KG1 (cell line): ENCODE measurements at places on chromosomes 16 and 17.

DNA sequence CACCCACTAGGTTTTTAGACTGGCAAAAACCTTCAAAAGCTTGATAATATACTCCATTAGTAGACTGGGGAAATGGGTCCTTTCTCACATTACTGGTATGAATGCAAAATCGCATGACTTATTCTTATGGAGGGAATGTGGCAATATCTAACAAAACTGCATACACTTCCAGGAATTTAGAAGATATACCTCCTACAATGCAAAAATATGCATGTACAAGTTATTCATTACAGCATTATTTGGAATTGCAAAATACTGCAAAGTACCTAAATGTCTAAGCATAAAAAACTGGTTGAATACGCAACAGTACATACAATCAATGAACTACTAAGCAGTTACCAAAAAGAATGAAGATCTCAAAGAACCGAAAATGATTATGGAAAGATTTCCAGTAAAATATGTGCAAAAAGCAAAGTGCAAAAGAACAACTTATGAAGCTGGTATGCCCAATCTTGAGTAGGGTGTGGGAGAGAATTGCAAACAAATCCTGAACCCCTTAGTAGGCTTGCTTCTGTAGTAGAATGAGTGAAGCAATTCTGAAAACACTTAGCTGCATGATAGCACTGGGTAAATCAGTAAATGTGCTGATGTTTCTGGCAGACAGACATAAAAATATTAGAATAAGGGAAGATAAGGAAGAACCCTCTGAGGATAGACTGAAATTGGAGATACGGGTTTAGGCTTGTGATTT is 180.1 kb downstream of the PARN start:
- no peak for DNase-seq

GRCh38 chr17:82353484-82353883 is 5.6 kb upstream of the TEX19 start:
- no peak for DNase-seq

DNA sequence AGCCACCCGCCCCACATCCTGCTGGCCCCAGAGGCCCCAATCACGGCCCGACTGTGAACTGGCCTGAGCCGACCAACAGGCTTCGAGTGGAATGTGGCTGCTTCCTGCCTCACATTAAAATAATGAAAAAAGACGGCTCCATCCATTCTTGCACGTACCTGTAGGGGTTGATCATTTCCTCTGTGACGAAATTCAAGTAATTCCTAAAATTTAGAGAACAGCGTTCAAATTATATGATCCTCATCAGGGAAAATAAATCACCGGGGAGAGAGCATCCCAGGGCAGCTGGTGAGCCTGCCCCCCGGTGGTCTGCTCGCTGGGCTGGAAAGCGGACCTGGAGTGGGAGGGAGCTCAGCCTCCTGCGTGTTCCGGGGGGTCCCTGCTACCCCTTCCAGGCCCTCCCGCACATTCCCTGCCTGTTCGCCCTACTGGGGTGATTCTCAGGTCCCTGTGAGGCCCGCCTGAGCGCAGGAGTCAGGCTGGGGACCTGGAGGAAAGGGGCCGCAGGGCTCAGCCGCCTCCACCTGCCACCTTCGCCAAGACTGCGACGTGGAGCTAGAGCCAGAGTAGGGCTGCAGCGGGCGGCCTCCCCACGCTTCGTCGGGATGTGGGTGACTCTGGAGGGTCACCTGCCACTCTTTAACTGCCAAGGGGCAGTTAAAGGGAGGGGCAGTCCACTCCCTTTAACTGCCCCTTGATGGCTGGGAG is 28.9 kb downstream of the SLC7A5 start:
- no peak for DNase-seq

DNA sequence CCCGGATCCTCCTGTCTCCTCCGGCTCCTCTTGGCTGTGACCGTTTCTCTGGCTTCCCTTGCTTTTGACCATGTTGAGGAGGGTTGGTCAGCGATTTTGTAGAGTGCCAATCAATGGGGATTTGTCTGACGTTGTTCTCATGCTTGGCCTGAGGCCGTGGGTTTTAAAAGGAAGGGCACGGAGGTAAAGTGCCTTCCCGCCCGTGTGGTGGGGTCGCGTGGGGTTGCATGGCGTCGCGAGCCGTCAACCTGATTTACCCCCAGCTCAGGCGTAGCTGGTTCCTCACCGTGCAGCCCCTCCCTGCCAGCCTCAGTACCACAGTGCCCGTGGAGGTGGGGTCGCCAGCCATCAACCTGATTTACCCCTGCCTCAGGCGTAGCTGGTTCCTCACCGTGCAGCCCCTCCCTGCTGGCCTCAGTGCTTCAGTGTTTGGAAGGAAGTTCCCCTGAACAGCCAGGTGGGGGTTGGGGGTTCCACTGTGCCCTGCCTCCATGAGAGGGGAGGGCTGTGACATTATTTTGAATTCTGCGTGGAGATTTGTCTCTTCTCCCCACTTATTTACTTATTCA is 5.0 kb downstream of the TPSAB1 start:
- peak; percentile 46 for DNase-seq

DNA sequence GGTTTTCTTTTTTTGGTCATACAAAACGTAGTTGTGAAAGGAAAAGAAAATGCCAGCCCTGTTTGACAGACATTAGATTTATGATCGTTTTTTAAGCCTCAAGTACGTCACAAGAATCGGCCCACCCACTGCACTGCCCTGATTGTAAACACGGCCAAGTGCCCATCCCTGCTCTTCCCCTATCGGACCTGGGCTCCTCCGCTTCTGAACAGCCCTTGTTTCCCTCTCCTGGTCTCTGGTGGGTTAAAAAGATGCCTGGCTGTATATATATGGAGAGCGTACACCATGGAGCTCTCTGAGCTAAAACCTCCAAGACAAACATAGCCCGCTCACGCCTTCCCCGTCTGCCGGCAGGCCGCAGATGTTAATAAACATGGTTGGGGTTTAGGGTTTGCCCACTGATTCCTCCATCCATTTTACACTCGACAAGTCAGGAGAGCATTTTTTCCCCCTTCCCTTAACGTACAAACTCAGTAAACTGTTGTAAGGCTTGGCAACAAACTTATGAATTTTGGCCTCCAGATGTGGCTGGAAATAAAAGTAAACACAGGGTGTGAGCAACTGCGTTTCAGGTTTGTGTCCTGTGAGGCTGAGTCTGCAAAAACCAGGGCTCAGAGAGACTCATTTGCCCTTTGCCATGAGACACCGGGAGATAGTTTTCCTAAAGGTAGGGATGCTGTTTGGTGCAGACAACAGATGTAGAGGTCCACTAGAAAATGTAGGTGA is 325.9 kb downstream of the SOX9 start:
- no peak for DNase-seq

GRCh38 chr17:17883801-17884200 is 47.0 kb upstream of the SREBF1 start:
- no peak for DNase-seq

DNA sequence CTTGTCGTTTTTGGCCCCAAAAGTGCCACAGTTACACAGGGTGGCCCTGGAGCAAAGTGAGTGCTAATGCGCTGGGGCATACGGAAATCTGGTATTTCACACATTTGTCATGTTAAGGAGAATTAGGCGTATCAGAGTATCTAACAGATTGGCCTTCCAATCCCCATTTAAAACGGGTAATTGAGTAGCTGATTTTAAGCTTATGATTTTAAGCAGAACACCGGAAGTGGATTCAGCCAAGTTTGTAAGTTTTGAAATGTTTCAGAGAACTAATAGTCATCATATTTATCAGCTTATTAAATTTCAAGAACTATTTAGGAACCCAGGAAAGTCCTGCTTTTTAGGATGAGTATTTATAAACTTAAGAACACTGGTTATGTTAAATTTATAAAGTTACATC is 19.5 kb downstream of the LRRC75A start:
- DNase-seq: no peak

DNA sequence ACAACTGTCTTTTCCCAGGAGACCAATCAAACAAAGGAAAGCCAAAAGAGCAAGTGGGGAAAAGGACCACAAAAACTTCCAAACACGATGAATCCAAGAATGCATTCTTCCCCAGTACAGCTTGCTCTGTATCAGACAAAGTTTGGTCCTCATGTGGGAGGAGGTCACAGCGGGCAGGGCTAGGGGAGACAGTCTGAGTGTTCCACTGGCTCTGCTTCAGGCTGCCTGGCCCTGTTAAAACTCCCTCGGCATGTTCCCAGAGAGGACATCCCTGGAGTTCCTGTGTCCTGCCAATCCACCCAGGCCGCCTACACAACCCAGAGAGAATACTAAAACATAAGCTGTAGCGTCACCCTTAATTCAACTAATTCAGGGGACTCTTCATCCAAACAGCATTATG is 415.1 kb upstream of the DYNLRB2 start:
- no peak for DNase-seq
